ENCODE measurements at places on chromosomes 16 and 17. TPM values are rescaled to one million over a fixed set of nuclear protein-coding genes. Genes with fewer than 3 reads are reported as not detected.

DNA sequence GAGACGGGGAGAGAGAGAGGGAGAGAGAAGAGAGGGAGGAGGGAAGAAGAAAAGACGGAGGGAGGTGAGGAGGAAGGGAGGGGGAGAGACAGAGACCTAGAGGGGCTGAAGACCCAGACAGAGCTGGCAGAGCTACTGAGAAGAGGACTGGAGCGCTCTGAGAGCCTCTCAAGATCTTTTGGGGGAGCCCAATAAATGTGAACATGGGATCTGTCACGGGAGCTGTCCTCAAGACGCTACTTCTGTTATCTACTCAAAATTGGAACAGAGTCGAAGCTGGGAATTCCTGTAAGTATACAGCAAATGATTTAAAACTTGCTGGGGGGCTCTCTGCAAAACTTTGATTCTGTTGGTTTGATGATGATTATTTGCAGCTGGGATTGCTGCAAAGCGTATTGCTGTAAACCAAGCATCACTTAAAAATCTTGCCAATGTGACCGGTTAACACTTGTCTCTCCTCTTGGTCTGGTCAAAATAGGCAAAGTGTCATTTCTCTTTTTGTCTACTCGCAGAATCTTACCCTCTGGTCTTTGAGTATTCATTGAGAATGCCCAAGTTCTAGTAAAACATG, 344 bp downstream of the CNTNAP4 start:
- H3K27ac ChIP-seq: no peak overlapping the region
- peaks cover 8% of the 10 kb centered on the region for H3K4me1 ChIP-seq
- DNase-seq: no peak

DNA sequence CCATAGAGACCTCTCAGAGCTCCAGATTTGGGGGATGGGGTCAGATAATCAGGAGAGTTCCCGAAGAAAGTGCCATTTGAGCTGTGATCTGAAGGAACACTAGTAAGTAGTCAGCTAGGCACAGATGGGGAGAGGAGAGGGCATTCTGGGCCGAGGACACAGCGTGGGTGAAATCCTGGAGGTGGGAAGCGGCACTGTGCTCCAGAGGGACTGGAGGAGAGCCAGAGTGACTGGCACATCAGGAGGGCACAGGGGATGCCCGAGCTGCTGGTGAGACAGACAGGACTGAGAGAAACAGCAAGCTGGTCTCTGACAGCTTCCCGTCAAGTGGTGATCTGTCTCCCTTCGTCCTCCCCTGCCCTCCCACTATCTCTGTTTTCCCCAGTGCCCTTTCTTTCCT, 40.6 kb downstream of the KNOP1 start:
- peak overlapping the region; percentile 75 for H3K27ac ChIP-seq
- H3K36me3 ChIP-seq: peaks cover 11% of the 10 kb centered on the region
- H3K4me3 ChIP-seq: no peak overlapping the region
- no peak for DNase-seq

- no peak overlapping the region for H3K4me3 ChIP-seq
- H3K4me1 ChIP-seq: no peaks in the 10 kb centered on the region
- H3K27ac ChIP-seq: no peak overlapping the region
- no peaks in the 10 kb centered on the region for H3K27me3 ChIP-seq
These were observed 36.4 kb upstream of the TMEM97 start for GRCh38 chr17:28282596-28282995.

DNA sequence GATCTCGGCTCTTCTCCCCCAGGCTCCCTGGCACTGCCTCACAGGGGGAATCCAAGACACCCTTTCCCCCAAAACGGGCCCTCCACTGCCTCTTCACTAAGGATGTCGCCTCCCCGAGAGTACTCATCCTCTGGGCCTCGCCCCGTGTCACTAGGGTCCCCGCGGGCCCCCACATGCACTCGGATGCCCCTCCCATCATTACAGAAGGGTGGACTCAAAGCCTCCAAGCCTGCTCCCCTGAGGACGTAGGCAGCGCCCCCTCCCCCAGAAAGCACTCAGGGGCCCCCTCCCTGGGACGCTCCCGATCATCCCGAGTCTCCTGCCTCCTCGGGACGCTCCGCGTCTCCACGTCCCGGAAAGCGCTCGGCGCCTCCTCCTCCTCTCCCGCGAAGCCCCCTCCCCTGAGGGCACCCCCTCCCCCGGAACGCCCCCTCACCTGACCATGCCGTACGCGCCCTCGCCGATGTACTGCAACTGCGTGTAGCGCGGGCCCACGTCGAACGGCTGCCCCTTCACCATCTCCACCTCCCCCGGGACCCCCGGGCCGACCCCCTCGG, 338 bp downstream of the MAPK3 start:
- peak overlapping the region; percentile 91 for H3K27ac ChIP-seq
- no peaks in the 10 kb centered on the region for H3K36me3 ChIP-seq
- DNase-seq: no peak
- no peaks in the 10 kb centered on the region for H3K27me3 ChIP-seq
- H3K4me3 ChIP-seq: peak overlapping the region; percentile 90

DNA sequence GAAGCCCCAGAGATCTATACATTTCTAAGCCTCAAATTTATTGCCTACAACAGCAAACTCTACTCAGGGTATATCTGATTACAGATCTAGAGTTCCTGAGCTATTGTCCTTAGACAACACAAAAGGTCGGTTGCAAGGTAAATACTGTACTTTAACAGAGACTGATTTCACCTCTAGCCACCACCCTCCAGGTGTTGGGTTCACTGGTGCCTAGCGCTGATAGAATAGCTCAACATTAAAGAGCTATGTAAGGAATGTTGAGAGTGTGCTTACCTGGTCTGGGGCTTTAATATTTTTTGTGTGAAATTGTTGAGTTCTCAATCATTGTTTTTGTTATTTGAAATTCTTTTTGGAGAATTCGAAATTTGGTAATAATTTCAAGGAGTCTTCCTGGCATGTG, 277.0 kb upstream of the PSMD7 start:
- no peaks in the 10 kb centered on the region for H3K27me3 ChIP-seq
- no peak for DNase-seq
- H3K4me1 ChIP-seq: peaks cover 20% of the 10 kb centered on the region
- H3K27ac ChIP-seq: no peak overlapping the region
- H3K36me3 ChIP-seq: no peaks in the 10 kb centered on the region
- H3K4me3 ChIP-seq: no peak overlapping the region

DNA sequence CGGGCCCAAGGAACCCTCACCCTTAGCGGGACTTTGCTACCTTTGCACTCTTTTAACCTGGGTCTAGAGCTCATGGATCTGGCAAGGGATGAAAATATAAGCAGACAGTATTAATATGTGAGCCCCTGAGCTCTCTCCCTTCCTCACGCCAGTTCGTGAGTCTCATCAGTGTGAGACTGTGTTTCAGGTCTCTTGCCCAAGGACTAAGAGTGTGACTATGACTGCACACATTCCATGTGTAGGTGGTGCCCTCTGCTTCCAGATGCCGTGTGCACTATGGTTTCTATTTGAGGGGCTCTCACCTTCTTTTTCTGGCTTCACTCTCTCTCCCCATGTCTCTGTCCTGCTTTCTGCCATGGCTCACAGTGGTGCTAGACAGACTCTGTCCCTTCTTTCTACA, 40.5 kb downstream of the DHRS7B start:
- peak overlapping the region; percentile 52 for H3K27ac ChIP-seq
- peaks cover 19% of the 10 kb centered on the region for H3K4me1 ChIP-seq
- DNase-seq: no peak

DNA sequence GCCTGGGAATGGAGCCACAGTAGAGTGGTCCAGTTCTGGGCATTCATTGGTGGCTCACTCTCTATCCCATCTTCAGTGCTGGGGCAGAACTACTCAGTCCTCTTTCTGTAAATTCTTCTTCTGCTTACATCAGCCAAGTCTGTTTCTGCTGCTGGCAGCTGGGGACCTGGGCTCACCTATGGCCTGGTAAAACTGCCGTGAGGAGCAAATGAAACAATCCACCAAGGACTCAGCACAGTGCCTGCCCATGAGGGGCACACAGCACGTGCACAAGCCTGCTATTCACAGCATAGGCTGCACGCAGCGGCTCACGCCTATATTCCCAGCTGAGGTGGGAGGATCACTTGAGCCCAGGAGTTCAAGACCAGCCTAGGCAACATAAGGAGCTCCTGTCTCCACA, 30.9 kb upstream of the SNN start:
- no peak overlapping the region for H3K4me3 ChIP-seq
- H3K4me1 ChIP-seq: peaks cover 27% of the 10 kb centered on the region
- H3K27me3 ChIP-seq: no peaks in the 10 kb centered on the region
- no peak overlapping the region for H3K27ac ChIP-seq
- no peaks in the 10 kb centered on the region for H3K36me3 ChIP-seq

DNA sequence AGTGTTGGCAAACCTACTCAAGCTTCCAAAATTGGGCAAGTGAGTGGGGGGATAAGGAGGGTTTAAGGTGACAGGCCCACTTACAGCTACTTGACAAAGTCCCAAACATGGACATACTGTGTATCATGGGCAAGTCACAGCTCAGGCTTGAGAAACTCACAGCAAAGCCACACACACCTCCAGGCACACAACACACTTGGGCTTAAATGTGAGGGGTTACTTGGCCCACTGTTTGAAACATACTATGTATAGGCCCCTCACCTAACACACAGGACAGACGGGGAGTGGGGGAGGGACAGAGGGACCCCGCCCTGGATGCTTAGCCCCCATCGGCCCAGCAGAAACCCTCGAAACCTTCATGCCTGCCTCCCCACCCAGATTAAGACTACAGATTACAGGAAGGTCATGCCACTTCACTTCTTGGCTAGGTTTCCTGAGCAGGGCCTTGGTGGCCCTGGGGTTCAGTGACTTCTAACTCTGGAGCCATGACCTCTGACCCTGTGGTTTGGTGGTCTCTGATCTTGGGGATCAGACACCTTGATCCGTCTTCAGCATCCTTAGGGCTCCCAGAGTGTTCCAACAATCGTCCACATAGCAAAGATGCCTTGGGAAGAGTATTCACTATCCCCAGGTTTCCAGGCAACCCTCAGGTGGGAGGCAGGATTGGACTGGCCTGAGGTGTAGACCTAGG, 2.3 kb upstream of the SAMD14 start:
- no peak overlapping the region for H3K27ac ChIP-seq
- peaks cover 5% of the 10 kb centered on the region for H3K36me3 ChIP-seq
- peak overlapping the region; percentile 82 for H3K4me3 ChIP-seq
- peaks cover 25% of the 10 kb centered on the region for H3K4me1 ChIP-seq

The WNT3 gene
- total RNA-seq: 8.4 TPM

The OR3A2 gene
- not detected for total RNA-seq

The GSG1L gene
- not detected for total RNA-seq

The VASN gene
- 1.2 TPM for total RNA-seq

The DHRS7C gene
- not detected for total RNA-seq

The CCL1 gene
- not detected for total RNA-seq

The KLHL10 gene
- total RNA-seq: not detected

The CDIP1 gene
- 31.7 TPM for total RNA-seq

The HEATR9 gene
- not detected for total RNA-seq

The SOST gene
- total RNA-seq: not detected

The CEP131 gene
- total RNA-seq: 40.7 TPM

The GSDMA gene
- total RNA-seq: not detected

The CEMP1 gene
- total RNA-seq: not detected
